GM20000 (cell line): ENCODE measurements at places on chromosomes 2 and 18.

DNA sequence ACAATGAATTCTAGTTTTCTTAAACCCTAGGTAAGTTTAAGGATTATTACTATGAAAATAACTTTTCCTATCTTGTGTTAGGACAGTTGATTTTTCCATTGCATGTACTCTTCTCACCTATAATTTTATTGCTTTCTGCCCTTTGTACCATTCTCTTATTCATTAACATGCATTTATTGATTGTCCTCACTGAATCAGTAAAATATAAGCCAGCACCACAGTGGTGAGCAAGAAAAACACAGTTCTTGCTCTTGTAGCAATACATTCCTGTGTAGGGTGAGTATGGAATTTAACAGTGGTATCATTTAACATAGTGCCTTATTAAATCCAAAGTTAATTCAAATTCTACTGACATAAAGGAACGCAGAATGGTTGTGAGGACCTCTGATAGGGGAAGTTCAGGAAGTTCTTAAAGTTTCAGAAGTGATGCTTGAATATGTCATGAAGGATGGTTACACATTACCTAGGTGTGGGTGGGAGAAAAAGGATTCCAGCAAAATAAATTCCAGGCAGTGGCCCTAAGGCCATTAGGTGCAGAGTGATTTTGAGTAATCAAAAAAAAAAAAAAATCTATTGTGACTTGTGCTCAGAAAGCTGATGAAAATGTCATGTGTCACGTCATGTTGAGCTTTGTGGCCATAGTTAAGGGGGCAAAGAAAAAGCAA lies 104.7 kb upstream of the DSEL start:
- no peak for DNase-seq

DNA sequence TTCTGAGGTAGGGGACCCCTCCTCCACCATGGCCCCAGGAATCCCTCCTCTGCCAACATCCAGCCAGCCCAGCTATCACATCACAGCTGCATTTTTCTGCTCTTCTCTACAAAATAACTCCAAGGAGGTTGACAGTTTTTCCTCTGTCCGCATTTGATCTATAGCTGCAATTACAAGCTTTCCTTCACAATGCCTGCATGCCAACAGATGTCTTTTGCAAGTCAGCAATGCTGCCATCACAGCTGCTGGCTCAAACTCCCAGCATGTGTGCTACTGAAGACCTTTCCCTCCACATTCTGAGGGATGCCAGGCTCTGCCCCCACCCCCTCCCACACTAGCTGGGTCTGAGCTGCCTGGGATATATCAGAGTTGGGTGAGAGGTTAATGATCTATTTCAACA lies 51.7 kb downstream of the MCFD2 start:
- no peak for DNase-seq

- no peak for DNase-seq
Measured at GRCh38 chr18:26649193-26649543, 100.8 kb upstream of the KCTD1 start.

GRCh38 chr2:205868773-205869333 lies 186.6 kb downstream of the NRP2 start:
- DNase-seq: peak; percentile 18

DNA sequence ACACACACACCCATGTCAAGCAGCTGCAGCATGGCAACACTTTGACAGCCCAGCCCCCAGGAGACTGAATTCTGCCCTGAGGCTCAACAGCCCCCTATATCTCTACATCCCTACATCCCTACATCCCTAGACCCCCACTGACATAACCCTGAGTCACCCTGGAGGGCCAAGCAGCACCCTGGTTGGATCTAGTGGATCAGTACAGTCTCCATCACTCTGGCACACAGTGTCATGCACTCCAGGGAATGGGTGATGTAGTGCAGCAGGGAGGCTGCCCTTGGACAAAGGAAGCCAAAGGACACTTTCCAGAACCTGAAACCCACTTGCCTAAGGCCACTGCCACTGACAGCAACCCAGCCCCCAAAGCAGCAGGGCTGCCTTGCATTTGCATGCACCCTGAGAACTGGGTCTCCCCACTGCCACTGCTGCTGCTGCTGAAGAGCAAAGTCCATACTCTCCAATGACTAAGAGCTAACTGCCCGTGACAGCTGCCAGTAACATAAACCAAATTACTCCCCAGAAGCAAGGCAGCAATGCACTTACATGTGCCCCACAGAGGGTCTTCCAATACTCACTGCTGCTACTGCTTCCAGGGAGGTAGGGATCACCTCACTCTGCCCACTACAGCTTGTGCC lies 681.6 kb upstream of the KLHL29 start:
- no peak for DNase-seq

DNA sequence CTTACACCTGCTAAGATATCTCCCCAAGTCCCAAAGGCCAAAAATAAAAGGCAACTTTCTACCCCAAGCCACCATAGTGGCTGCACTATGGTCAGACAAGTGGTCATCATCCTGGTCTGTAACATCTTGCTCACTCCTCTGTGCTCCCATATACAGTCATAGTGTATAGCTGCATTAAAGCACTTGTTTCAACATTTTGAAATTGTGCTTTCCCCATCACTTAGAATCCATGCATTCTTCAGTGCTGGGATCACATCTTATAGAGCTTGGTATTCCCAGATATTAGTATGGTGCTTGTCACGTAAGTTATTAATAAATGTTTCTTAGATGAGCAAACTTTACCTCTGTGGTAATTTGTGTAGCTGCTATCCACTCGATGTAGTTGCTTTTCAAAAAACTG lies 40.4 kb upstream of the CDC42EP3 start:
- no peak for DNase-seq

DNA sequence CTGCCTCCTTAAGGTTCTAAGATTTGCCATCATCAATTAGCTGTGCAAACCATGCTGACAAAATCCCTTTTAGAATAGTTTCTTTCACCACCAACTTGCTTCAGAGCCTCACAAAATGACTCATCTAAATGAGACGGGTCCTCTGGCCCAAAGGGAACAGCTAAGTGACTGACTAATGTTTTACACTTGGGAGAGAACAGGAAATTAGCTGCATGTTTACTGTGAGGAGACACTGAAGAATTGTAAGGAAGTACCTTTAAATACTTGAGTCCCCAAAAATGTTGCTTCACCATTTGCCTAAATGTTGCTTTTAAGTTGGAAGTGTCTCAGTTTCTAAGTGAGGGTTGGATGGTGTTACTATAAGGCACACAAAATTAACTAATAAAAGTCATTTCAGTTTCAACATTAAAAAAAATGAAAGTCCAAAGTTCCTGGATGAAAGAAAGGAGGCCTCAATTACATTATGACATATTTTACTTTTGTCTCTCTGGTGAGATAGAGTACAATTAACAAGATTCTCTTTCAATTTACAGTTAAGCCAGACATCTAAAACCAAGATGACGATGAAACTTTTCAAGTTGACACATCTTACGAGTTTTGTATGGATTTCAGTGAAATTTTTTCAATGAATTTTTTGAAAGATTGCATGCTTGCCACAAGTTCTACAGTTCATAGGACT lies 229.1 kb upstream of the FN1 start:
- peak; percentile 20 for DNase-seq

DNA sequence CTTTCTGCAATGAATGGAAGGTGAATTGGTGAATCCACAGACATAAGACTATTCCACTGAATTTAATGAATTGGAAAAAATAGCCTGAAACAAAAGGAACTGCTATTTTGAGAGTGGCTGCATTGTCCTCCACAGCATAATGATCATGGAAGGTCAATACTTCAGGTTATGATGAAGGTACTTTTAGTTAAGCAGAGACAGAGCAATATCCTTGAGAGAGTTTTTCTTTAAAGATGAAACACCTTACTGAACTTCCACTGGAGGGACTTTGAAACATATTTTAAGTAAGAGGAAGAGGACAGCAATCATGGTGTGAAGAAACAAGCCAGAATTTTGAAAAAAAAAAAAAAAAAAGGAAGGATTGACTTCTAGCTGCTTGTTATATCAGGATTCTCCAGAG lies 68.8 kb upstream of the DPP10 start:
- DNase-seq: no peak
